ENCODE measurements at places on chromosomes 2 and 18. TPM values are rescaled to one million over a fixed set of nuclear protein-coding genes. Genes with fewer than 3 reads are reported as not detected.

PPP1R7 gene
- total RNA-seq = 86.4 TPM

DQX1 gene
- total RNA-seq = 0.76 TPM

SLC11A1 gene
- 0.09 TPM for total RNA-seq

CRIM1 gene
- total RNA-seq = 15.5 TPM

NYAP2 gene
- 0.19 TPM for total RNA-seq

KLHL30 gene
- total RNA-seq = not detected

AFF3 gene
- total RNA-seq = 0.32 TPM

GCKR gene
- not detected for total RNA-seq

BCL2 gene
- 95.4 TPM for total RNA-seq

DNA sequence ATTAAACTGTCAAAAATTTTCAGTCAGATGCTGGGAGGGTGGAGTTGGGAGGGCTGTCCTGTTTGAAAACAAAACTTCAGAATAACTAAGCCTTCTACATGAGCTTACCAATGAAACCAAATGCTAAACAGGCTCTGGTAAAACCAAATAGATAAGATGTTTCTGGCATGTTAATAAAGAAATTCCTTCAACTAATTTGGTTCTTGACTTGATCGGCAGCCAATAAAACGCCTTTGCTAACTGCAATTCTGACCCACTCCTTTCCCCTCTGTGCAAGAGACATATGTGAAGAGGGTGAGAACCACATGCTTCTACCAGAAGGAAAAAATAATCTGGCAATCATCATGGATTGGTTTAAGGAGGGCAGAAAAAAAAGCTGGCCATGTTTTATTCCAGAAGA, 20.9 kb downstream of the MAP4K3 start:
- H3K36me3 ChIP-seq = no peaks in the 10 kb centered on the region
- H3K4me1 ChIP-seq = peaks cover 37% of the 10 kb centered on the region
- no peaks in the 10 kb centered on the region for H3K27me3 ChIP-seq
- ATAC-seq = no peak
- no peak overlapping the region for H3K4me3 ChIP-seq

DNA sequence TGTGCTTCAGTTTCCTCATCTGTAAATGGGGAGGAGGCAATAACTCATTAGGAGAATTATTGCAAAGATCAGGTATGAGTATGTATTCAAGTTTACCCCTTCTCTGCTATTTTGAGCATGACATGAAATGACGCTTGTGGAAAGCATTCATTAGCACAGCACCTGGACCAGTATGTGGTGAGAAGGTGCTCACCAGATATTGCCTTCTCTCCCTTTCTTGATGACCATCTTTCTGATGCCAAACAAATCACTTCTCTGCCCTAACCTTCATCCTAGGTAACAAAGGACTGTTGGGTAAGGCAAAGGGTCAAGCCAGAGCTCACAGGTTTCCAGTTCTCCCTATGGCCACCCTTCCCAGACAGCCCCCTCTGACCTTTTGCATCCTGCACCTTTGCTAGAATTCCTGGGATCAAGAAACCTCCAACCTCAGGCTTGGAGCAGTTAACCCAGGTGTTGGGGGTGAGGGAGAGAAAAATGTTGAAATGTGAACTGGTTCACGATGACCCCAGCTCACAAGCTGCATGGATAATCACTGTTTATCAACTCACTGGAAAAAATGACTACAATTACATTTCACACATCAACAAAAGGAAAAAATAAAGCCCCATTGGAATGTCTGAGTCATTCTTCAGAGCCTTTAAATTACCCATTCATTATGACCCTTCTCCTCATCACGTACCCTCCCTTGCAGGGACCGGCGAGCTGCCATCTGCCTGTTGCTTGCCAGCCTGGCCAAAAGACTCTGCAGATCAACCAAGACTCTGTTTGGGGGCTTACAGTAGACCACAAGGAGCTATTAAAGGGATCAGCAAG, 41.6 kb downstream of the LBH start:
- H3K36me3 ChIP-seq = peaks cover 7% of the 10 kb centered on the region
- peak; percentile 57 for ATAC-seq
- peak overlapping the region; percentile 76 for H3K4me3 ChIP-seq
- peaks cover 20% of the 10 kb centered on the region for H3K4me1 ChIP-seq

DNA sequence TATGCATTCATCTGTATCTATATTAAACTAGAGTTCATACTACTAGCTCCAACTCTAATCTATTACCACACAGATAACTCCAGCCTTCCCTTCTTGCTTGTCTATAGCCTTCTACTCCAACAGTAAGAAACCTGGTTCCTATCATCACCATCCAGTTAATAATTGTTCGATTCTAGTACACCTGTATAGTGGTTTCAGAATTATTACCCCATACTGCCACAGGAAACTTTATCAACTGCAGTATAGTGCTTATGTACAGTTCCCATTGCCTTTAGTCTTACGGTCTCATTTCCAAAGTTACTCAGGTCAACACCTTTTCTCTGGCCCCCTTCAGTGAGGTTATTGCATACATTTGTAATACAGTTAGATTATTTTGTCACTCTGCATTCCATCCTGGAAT, 14.5 kb downstream of the METTL8 start:
- peaks cover 28% of the 10 kb centered on the region for H3K4me1 ChIP-seq
- no peaks in the 10 kb centered on the region for H3K27me3 ChIP-seq
- peak overlapping the region; percentile 6 for H3K27ac ChIP-seq
- ATAC-seq = no peak

GRCh38 chr2:73050121-73050545, 21.4 kb downstream of the SFXN5 start:
- H3K4me1 ChIP-seq = no peaks in the 10 kb centered on the region
- no peak overlapping the region for H3K27ac ChIP-seq
- no peak overlapping the region for H3K4me3 ChIP-seq
- ATAC-seq = no peak
- H3K36me3 ChIP-seq = no peaks in the 10 kb centered on the region

- H3K4me1 ChIP-seq = no peaks in the 10 kb centered on the region
- peaks cover 28% of the 10 kb centered on the region for H3K27me3 ChIP-seq
- H3K36me3 ChIP-seq = no peaks in the 10 kb centered on the region
- H3K4me3 ChIP-seq = no peak overlapping the region
- H3K27ac ChIP-seq = no peak overlapping the region
- ATAC-seq = no peak
Observed at GRCh38 chr2:38201784-38202183, 125.8 kb upstream of the CYP1B1 start.

DNA sequence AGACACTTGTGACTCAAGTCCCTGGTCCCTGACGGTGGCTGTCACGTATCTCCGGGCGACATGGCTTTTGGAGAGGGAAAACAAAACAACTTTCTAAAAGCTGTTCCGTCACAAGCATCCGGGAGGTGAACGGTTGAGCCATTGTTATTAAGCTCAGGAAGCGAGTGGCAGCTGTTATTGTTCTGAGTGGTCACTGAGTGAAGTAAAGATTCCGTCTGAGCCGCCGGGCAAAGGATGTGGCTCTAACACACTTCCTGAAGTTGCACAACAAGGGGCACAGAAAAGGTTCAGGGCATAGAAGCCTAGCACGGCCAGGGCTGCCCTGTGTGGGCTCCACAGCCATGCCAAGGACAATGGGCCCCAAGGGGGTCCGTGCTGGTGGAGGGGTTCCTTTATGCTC, 24.3 kb downstream of the INPP5D start:
- peak overlapping the region; percentile 98 for H3K27ac ChIP-seq
- no peaks in the 10 kb centered on the region for H3K27me3 ChIP-seq
- ATAC-seq = peak; percentile 53

GRCh38 chr18:44968336-44968735, 287.6 kb downstream of the SETBP1 start:
- ATAC-seq = no peak
- H3K36me3 ChIP-seq = no peaks in the 10 kb centered on the region
- H3K27me3 ChIP-seq = peaks cover 7% of the 10 kb centered on the region
- H3K4me1 ChIP-seq = no peaks in the 10 kb centered on the region

- H3K4me3 ChIP-seq = no peak overlapping the region
- no peaks in the 10 kb centered on the region for H3K27me3 ChIP-seq
- peaks cover 66% of the 10 kb centered on the region for H3K36me3 ChIP-seq
- H3K27ac ChIP-seq = no peak overlapping the region
Observed at GRCh38 chr2:121471532-121472469, 58.9 kb upstream of the RNU4ATAC start.

- no peaks in the 10 kb centered on the region for H3K4me1 ChIP-seq
- H3K27ac ChIP-seq = no peak overlapping the region
- ATAC-seq = no peak
- no peaks in the 10 kb centered on the region for H3K36me3 ChIP-seq
- H3K4me3 ChIP-seq = no peak overlapping the region
- H3K27me3 ChIP-seq = no peaks in the 10 kb centered on the region
Observed at GRCh38 chr2:116098049-116098448, 1655.6 kb downstream of the DPP10 start.

DNA sequence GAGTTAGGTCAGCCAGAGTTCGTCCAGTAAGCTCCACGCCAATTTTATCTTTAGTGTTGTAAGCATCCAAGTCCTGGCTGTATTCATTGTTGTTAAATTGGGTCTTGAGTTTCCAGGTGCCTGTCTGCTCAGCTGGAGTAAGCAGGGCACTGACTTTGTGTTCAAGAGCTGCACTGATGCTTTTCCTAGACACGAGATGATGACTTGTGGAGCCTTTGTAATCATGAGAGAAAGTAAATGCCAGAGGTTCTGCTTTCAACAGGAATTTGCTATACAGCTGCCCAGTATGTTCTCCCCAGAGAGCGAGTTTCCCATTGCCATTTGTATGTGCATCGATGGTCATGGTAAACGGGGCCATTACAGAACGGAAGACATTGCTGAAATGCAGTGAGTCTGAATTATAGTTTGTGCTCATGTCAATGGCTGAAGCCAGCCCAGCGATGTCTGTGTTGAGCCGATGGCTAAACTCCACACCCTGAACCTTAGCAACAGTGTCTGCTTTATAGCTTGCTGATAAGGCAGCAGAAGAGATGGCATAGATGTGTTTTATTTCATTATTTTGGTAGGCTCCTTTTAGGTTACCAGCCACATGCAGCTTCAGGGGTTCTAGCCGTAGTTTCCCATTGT, 32.9 kb downstream of the APOB start:
- ATAC-seq = no peak
- H3K27ac ChIP-seq = no peak overlapping the region
- H3K4me1 ChIP-seq = no peaks in the 10 kb centered on the region
- no peak overlapping the region for H3K4me3 ChIP-seq
- H3K36me3 ChIP-seq = no peaks in the 10 kb centered on the region

DNA sequence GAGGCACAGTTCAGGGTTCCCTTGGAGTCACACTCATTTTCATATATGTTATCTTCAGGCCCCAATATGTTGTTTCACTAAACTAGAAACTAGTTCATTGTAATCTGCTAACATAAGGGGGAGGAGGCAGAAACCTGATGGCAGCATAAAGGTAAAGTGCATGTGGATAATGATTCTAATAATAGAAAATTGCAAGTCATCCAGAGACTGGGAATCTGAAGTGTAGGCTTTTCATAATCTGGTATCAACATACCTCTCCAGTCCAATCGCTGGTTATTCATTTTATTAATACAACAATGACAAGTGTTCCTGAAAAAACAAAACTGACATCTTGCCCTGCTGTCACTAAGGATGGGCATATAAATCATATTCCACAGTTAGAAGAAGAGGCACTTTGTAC, 326.3 kb upstream of the ZNF804A start:
- no peak overlapping the region for H3K27ac ChIP-seq
- no peaks in the 10 kb centered on the region for H3K4me1 ChIP-seq
- no peak for ATAC-seq
- no peak overlapping the region for H3K4me3 ChIP-seq
- no peaks in the 10 kb centered on the region for H3K27me3 ChIP-seq
- no peaks in the 10 kb centered on the region for H3K36me3 ChIP-seq

DNA sequence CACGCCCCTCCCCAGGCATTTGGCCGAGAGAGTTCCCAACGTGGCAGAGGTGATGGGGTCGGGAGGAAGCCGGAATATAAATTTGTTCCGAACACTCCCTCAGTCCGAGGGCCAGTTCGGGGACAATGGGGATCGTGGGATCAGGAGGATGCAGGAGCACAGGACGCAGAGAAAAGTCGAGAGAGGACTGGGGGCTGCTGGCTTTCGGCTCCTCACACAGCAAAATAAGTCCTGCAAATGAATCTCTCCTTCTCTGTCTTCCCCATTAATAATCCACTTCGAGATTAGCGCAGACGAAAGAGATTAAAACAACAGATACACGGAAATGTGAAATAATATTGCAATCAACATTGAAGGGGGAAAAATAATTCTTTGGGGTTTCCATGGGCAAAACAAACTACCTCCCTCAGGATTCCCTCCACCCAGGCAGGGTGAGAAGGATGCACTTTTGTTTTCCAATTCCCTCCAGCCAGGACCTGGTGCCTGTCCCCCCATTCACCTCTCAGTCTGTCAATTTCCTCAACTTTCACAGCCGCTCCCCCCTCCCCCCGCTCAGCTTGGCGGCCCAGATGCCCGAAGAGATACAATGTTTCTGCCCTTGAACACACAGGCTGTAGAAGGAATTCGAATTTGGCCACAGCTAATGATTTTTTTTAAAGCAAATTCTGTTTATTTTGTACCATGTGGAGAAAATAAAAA, 3.1 kb upstream of the ZEB2 start:
- ATAC-seq = no peak
- peaks cover 31% of the 10 kb centered on the region for H3K27me3 ChIP-seq
- H3K4me3 ChIP-seq = peak overlapping the region; percentile 82
- H3K27ac ChIP-seq = peak overlapping the region; percentile 46
- peaks cover 10% of the 10 kb centered on the region for H3K4me1 ChIP-seq

GRCh38 chr18:75205514-75206132, 3.3 kb downstream of the PTGR3 start:
- no peaks in the 10 kb centered on the region for H3K27me3 ChIP-seq
- ATAC-seq = no peak
- peak overlapping the region; percentile 92 for H3K4me3 ChIP-seq
- H3K36me3 ChIP-seq = peaks cover 28% of the 10 kb centered on the region

GRCh38 chr18:51953521-51953920, 386.5 kb upstream of the DCC start:
- H3K27me3 ChIP-seq = no peaks in the 10 kb centered on the region
- no peak for ATAC-seq
- H3K4me1 ChIP-seq = no peaks in the 10 kb centered on the region
- H3K27ac ChIP-seq = no peak overlapping the region
- H3K36me3 ChIP-seq = no peaks in the 10 kb centered on the region

DNA sequence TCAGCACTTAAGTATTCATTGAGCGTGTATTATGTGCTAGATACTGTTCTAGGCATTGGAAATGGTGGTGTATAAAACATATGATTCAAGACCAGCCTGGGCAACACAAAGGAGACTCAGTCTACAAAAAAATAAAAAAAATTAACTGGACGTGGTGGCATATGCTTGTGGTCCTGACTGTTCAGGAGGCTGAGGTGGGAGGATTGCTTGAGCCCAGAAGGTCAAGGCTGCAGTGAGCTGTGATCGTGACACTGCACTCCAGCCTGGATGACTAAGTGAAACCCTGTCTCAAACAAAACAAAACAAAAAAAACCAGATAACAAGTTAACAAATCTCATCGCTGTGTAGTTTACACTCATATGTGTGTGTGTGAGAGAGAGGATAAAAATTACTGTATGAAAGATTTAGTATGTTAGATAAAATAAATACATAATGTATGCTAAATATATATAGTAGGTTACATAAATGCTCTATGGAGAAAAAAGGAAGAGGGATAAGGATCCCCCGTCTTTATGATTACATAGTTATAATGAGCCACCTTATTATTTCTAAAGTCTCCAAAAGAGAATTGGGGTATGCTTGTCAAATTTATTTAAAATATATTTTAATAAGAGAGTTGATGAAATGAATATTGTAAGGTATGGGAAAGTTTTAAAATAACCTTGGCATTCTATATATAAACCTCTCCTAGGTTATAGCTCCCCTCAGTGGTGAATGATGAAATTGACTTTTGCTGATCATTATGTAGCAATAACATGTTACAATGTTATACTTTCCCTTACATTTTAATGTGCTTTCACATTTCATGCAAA, 69.2 kb downstream of the EHBP1 start:
- no peak overlapping the region for H3K4me3 ChIP-seq
- H3K27me3 ChIP-seq = no peaks in the 10 kb centered on the region
- ATAC-seq = peak; percentile 43

GRCh38 chr2:146873646-146874259, 971.1 kb upstream of the ACVR2A start:
- no peak overlapping the region for H3K4me3 ChIP-seq
- no peaks in the 10 kb centered on the region for H3K27me3 ChIP-seq
- H3K27ac ChIP-seq = no peak overlapping the region
- no peaks in the 10 kb centered on the region for H3K4me1 ChIP-seq

All from activated T-helper 17 cell treated with anti-CD3 and anti-CD28 coated beads, Interleukin-2, amount 50 U/mL, for 72 hours (primary cell).